ENCODE measurements at places on chromosomes 5 and 9.

- no peak for DNase-seq
Measured at GRCh38 chr5:148793261-148793660, 33.1 kb upstream of the ADRB2 start.

DNA sequence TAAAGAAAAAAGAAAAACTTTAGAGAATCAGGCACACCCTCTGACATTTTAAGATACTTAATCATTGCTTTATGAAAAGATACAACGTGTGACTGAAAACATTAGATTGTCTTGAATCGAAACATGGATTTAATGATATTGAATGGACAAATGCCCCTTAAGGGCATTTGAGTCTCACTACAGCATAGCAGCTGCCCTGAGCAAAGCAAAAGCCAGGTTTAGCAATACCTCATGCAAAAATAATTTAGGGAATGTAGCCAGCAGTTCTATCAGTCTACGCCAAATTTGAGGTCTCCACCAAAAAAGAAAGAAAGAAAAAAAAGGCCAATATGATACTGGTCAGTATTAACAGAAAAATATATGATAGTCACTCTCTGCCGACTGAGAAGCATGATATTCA, 56.6 kb upstream of the LMNB1 start:
- DNase-seq = no peak

- DNase-seq = no peak
Measured at GRCh38 chr5:56066931-56067450, 72.2 kb upstream of the IL6ST start.

DNA sequence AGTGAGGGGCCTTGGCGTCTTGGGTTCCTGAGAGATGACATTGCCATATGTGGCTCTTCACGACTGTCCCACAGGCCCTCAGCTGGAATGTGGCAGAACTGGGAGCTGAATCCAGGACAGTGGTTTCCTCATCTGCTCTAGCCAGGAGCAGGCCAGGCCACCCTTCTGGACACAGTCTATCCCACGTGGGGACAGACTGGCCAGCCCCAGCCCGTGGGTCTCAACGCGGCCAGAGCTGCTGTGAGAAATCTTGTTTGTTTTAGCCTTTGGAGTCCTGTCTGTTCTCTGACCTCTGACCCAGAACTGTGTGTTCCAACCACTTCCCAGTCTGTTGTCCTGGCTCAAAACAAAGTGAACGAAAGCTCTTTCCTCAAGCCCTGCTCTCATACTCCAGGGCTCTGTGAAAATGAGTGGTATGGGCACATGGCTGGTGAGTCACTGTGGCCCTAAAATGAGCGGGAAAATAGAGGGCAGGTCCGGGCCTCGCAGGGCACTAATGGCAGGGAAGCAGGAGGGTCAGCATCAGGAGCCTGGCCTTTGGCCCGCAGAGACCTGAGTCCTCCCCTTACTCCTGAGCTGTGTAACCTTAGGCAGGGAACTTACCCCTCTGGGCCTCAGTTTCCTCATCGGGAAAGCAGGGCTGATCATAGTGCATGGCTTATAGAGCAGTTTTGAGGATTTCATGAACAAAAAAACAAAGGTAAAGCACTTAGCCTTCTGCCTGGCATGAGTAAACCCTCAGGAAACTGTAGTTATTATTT, 34.8 kb upstream of the GLRX start:
- DNase-seq = peak; percentile 96
